ENCODE measurements at places on chromosomes 3 and 15. TPM values are rescaled to one million over a fixed set of nuclear protein-coding genes. Genes with fewer than 3 reads are reported as not detected.
A peak's percentile ranks its signal among the peaks of the same experiment; 100 is the strongest.

Gene LMAN1L
- not detected for total RNA-seq

- no peak for DNase-seq
- H3K27me3 ChIP-seq, result no peaks in the 10 kb centered on the region
- no peak overlapping the region for H3K4me3 ChIP-seq
- peak overlapping the region; percentile 36 for H3K27ac ChIP-seq
- H3K4me1 ChIP-seq, result no peaks in the 10 kb centered on the region
Measured at GRCh38 chr3:46369675-46370132, 1.0 kb upstream of the CCR5 start.

DNA sequence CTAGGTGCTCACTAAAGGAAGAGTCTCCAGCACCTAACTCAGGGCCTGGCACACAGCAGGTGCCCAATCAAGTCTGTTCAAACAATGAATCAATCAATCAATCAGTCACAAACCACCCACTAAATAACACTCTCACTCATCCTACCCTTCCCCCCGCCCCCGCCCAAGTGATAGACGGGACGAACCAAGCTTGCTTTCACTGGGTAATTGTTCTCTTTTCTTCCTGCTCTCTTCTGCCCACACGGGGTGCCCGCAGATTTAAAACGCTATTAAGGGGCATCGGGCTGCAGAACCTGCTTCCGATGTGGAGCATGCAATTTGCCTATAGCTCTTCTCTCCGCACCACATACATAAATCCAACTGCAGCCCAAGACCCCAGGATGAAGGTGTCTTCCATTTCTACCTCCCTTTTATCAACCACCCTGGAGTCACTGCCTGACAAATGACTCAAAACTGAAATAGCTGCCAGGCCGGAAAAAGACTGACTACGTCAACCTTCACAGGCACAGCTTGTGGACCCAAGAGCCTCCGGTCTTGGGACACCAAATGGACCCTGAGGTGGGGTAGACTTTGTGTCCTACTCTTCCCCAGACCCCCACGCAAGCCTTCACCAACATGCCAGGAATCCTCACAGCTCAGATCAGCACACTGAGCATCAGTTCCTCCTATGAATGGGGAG, 1.7 kb downstream of the KLHL25 start:
- no peak for DNase-seq
- H3K4me1 ChIP-seq, result no peaks in the 10 kb centered on the region
- H3K4me3 ChIP-seq, result peak overlapping the region; percentile 87
- no peaks in the 10 kb centered on the region for H3K36me3 ChIP-seq
- H3K27ac ChIP-seq, result no peak overlapping the region

DNA sequence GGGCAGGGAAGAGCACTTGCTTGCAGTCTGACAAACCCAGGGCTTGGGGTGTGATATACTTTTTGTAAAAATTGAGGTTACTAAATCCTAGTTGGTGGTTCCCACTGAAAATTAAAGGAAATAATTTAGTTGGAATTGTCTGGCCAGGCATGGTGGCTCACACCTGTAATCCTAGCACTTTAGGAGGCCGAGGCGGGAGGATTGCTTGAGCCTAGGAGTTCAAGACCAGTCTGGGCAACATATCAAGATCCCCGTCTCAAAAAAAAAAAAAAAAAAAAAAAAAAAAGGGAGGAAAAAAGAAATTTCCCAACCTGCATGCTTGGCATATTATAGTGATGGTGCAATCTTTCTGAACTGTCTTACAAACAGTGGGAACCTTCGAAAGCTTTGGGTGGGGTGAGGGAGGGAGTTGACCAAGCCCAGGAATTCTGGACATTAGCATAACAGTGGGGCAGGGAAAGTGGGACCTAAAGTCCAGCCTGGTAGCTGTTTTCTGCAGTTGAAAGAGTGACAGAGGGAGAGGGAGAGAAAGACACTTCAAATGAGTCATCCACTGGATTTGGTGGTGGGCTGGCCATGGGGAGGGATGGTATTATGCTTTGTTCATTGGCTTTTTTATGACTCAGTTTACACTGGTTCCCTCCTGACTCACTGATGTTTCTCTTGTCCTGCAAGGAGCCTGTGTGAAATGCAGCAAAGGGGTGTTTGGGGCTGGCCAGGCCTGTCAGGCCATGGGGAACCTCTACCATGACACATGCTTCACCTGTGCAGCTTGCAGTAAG, 41.1 kb downstream of the LIMD1 start:
- no peak overlapping the region for H3K4me3 ChIP-seq
- H3K4me1 ChIP-seq, result peaks cover 3% of the 10 kb centered on the region
- DNase-seq, result no peak
- no peak overlapping the region for H3K27ac ChIP-seq
- no peaks in the 10 kb centered on the region for H3K27me3 ChIP-seq
- H3K36me3 ChIP-seq, result no peaks in the 10 kb centered on the region

- H3K27me3 ChIP-seq, result no peaks in the 10 kb centered on the region
- peak overlapping the region; percentile 21 for H3K4me3 ChIP-seq
- no peaks in the 10 kb centered on the region for H3K36me3 ChIP-seq
Measured at GRCh38 chr15:94743668-94744067, 512.3 kb downstream of the MCTP2 start.

DNA sequence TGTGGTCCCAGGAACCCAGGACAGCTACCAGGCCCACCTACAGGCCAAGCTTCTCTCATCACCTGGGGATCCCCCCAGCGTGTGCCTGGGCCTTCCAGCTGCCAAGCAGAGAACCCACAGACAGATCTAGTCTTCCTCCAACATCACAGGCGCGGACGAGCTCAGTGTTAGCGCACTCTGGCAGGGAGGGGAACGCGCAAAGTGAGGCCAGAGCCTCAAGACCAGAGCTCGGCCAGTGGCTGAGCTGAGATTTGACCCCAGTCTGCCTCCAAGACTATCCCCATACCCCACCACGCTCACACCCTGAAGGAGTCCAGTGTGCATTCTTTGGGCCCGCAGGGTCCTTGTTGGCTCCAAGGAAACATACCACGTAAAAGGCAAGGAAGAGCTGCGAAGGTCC, 5.1 kb downstream of the MFGE8 start:
- no peak overlapping the region for H3K27ac ChIP-seq
- no peaks in the 10 kb centered on the region for H3K27me3 ChIP-seq
- H3K4me1 ChIP-seq, result no peaks in the 10 kb centered on the region
- H3K36me3 ChIP-seq, result no peaks in the 10 kb centered on the region
- no peak overlapping the region for H3K4me3 ChIP-seq

DNA sequence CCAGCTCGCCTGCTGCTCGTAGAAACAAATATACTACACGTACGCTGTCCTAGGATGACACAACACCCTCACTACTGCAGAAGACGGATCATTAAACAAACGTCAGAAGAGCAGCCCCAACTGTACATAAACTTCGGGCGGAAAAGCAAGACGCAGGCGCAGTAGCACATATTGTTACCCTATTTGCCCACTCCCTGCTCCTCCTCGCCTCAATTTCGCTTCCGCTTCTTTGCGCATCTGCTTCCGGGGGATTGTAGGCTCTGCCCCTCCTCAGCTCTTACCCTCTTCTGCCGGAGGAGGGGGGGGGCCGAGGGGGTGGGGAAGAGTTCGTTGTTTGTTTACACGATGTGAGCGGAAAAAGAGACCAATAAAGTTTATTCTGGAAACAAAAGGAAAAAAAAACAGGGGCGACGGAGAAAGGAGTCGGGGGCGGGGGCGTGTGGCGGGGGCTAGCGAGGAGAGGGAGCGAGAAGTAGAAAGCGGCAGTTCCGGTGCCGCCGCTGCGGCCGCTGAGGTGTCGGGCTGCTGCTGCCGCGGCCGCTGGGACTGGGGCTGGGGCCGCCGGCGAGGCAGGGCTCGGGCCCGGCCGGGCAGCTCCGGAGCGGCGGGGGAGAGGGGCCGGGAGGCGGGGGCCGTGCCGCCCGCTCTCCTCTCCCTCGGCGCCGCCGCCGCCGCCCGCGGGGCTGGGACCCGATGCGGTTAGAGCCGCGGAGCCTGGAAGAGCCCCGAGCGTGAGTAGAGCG, at the start of gene PIK3CA:
PIK3CA (plus strand) TSS at position 485 of the 743 bp plus-strand sequence. CDS start 50,469 bp downstream, outside the sequence.
- no peaks in the 10 kb centered on the region for H3K4me1 ChIP-seq
- no peaks in the 10 kb centered on the region for H3K27me3 ChIP-seq
- peak within 1 kb of the TSS; percentile 95 for H3K27ac ChIP-seq
- H3K4me3 ChIP-seq, result peak within 1 kb of the TSS; percentile 83

GRCh38 chr15:36356466-36356865, 223.0 kb upstream of the CDIN1 start:
- peaks cover 3% of the 10 kb centered on the region for H3K4me1 ChIP-seq
- peak overlapping the region; percentile 69 for H3K27ac ChIP-seq
- no peak for DNase-seq
- no peaks in the 10 kb centered on the region for H3K36me3 ChIP-seq
- H3K27me3 ChIP-seq, result no peaks in the 10 kb centered on the region

DNA sequence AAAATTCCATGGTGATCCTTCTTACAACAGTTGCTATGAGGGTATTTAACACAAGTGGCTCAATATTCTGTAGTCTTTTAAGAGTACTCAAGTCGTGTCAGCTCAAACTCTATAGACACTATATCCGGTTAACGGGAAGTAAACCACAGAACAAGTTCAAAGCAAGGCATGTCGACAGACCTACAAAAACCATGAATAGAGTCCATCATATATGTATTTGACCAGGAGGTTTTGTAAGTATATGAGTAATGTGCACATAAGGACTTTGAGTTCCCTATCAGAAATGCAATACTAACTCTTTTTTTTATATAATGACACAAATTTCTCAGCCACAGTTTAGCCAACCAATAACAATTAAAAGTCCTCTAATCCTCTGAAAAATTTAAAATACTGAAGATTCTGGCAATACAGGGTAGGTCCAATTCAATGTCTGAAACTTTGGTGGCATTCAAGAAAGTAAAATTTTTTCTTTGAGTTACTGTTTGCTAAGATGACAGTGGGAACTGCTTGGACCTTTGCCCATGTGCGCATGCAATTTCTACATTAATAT, 93.7 kb downstream of the NEK10 start:
- no peaks in the 10 kb centered on the region for H3K4me1 ChIP-seq
- H3K27me3 ChIP-seq, result no peaks in the 10 kb centered on the region
- H3K36me3 ChIP-seq, result no peaks in the 10 kb centered on the region
- H3K4me3 ChIP-seq, result no peak overlapping the region

GRCh38 chr15:83496766-83497165, 49.6 kb downstream of the SH3GL3 start:
- no peaks in the 10 kb centered on the region for H3K36me3 ChIP-seq
- H3K4me3 ChIP-seq, result no peak overlapping the region
- H3K27me3 ChIP-seq, result no peaks in the 10 kb centered on the region
- no peaks in the 10 kb centered on the region for H3K4me1 ChIP-seq
- no peak overlapping the region for H3K27ac ChIP-seq

DNA sequence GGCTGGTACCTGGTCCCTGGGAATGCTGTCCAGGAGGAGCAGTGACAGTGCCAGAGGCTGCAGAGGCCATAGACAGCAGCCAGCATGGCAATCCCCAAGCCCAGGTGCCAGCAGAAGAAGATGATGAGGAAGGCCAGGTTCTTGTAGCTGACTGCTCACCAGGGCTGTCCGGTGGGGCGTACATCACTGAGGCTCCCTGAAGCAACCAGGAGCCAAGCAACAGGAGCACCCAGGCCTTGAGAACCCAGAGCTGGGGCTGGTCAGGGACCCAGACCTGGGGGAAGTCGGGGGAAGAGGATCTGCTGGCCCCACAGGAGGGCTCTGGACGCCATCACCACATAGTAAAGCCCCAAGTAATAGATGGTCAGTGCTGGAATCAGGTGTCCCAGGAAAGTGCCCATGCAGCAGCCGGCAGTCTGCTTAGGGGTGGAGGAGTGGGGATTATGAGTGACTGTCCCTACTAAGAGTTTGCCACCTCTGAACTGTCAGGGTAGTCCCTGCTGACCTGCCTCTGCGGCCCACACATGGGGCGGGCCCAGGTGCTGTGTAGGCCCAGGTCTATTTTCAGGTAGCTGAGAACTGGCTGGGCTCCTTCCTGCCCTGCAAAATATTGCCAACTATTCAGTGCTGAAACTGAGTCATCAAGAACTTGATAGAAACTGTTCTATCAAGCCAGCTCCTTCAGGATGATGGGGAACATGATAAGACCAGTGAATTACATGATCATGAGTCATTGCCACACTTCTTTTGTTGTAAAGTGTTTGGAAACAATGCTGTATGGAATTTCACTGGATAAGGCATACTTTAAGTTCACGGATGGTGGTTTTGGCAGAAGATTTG, 68.7 kb downstream of the CHRD start:
- no peaks in the 10 kb centered on the region for H3K36me3 ChIP-seq
- H3K4me1 ChIP-seq, result no peaks in the 10 kb centered on the region
- no peak overlapping the region for H3K27ac ChIP-seq
- H3K27me3 ChIP-seq, result no peaks in the 10 kb centered on the region
- DNase-seq, result no peak

DNA sequence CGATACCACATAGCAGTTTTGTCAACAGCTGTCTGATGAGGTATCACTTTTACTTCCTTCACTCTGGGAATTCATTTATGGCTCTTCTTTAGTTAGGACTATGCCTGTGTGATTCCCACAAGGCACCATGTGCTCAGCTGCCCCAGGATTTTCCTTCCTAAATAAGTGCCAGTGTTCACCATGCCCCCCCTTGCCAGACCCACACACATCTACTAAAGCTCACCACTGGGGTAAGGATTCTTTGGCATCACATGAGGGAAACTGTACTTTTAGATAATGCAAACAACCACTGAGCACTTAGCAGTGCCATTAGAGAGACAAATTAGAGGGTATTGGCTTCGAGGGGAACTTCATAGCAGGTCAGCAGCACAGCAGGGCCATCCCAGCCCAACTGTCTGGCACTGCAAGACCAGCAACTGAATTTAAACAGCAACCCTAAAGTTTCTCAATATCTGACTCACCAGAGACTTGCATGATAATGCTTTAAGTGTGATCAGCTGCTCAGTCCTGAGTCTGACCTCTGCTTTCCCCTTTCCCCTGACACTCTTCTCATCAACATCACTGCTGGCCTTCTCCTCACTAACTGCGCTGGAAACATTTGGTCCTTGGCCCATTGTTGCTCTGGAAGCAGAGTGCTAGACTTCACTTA, 114.3 kb downstream of the STAC start:
- DNase-seq, result no peak
- no peaks in the 10 kb centered on the region for H3K36me3 ChIP-seq
- peaks cover 10% of the 10 kb centered on the region for H3K4me1 ChIP-seq

GRCh38 chr3:139481116-139481515, 4.8 kb upstream of the RBP2 start:
- no peaks in the 10 kb centered on the region for H3K4me1 ChIP-seq
- H3K27me3 ChIP-seq, result no peaks in the 10 kb centered on the region
- no peak overlapping the region for H3K27ac ChIP-seq
- H3K4me3 ChIP-seq, result no peak overlapping the region
- no peak for DNase-seq

GRCh38 chr3:122392868-122393844, 9.2 kb downstream of the FAM162A start:
- no peak for DNase-seq
- H3K36me3 ChIP-seq, result no peaks in the 10 kb centered on the region
- H3K4me3 ChIP-seq, result no peak overlapping the region
- H3K27ac ChIP-seq, result no peak overlapping the region
- H3K27me3 ChIP-seq, result no peaks in the 10 kb centered on the region
- H3K4me1 ChIP-seq, result peaks cover 2% of the 10 kb centered on the region

DNA sequence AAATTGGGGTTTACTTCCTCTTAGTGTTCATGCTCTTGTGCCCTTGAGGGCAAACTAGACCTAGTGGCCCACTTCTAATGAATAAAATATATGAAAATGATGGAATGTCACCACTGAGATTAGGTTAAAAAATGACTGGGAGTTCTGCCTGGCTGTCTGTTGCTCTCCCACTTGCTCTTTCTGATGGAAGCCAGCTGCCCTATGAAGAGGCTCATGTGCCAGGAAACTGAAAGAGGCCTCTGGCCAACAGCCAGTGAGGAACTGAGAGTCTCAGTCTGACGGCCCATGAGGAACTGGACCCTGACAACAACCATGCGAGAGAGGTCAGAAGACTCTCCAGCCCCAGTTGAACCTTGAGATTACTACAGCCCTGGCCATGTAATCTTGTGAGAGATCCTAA, 107.1 kb upstream of the FHIT start:
- no peak overlapping the region for H3K4me3 ChIP-seq
- DNase-seq, result peak; percentile 71
- H3K27ac ChIP-seq, result no peak overlapping the region
- H3K27me3 ChIP-seq, result no peaks in the 10 kb centered on the region
- no peaks in the 10 kb centered on the region for H3K4me1 ChIP-seq

All from kidney (tissue), 22 donors.